Activated naive CD4-positive, alpha-beta T cell treated with anti-CD3 and anti-CD28 coated beads, Interleukin-2, amount 50 U/mL, for 72 hours (primary cell): ENCODE measurements at places on chromosomes 1 and 21. TPM values are rescaled to one million over a fixed set of nuclear protein-coding genes. Genes with fewer than 3 reads are reported as not detected.

- no peak for DNase-seq
Observed at GRCh38 chr1:206556047-206556749, 48.9 kb downstream of the RASSF5 start.

Gene CCDC17
- 2.6 TPM for total RNA-seq

Gene ADAMTS5
- total RNA-seq = not detected

- DNase-seq = no peak
Observed at GRCh38 chr1:229941160-229941559, 125.9 kb upstream of the GALNT2 start.
